ENCODE measurements at places on chromosomes 2 and 18. TPM values are rescaled to one million over a fixed set of nuclear protein-coding genes. Genes with fewer than 3 reads are reported as not detected.

The PLCD4 gene
- total RNA-seq = 0.33 TPM

The TXNL4A gene
- total RNA-seq = 77.1 TPM

GRCh38 chr2:127437056-127437455 lies 18.8 kb downstream of the PROC start:
- no peak for DNase-seq

GRCh38 chr2:33212151-33212550 lies 264.3 kb upstream of the RASGRP3 start:
- DNase-seq = no peak

- DNase-seq = no peak
These were observed 12.9 kb upstream of the RPL37A start for GRCh38 chr2:216485745-216486144.

The SEPTIN10 gene
- 87.8 TPM for total RNA-seq

The FIGN gene
- total RNA-seq = 2.5 TPM

GRCh38 chr2:60512641-60513040 lies 40.8 kb downstream of the BCL11A start:
- no peak for DNase-seq

The CD207 gene
- not detected for total RNA-seq

The CYS1 gene
- total RNA-seq = 7.9 TPM

DNA sequence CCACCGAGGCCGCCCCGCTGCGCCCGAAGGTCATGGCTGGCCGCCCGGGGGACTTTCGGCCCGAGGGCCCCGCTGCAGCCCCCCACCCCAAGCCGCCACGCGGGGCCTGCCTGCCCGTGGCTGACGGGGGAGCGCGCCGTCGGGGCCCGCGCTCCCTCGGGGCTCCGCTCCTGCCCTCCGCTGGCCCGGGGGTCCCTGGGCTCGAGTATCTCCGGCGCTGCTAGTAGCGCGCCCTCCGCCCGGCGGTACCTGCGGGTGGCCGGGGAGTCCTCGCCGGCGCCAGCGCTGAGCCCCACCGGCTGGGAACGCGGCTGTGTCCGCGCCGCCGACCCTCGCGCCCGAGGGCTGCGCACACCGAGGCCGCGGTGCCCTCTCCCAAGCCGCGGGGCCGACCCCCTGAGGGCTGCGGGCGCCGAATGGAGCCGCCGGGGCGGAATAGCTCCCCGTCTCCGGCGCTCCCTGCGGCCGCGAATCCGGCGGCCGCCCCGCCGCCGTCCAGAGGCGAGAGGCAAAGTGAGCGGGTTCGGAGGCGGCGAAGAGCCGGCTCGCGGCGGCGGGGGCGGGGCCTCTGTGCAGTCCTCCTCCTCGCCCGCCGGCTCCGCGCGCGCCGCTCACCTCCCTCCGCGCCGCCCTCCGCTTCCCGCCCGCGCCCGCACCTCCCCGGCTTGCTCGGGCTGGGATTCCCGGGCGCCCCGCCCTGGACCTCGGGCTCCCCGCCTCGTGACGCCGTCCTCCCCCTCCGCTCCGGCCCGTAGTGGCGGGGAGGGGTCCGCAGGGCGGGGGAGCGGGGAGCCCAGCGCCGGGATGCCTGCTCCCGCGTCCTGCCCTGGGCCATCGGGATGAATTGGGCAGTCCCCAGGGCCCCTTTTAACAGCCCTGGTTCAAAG lies at the start of gene KCNG3:
TSS of gene KCNG3 (minus strand) at position 515 of the 887 bp plus-strand sequence. CDS start at position 34, 481 bp downstream.
- peak; percentile 74 for DNase-seq

- DNase-seq = no peak
These were observed 830 bp upstream of the MERTK start for GRCh38 chr2:111897630-111897923.

The ATIC gene
- 36.6 TPM for total RNA-seq

All from upper lobe of left lung (tissue), 6 donors.